ENCODE measurements at places on chromosomes 4 and X.
A peak's percentile ranks its signal among the peaks of the same experiment; 100 is the strongest.

DNA sequence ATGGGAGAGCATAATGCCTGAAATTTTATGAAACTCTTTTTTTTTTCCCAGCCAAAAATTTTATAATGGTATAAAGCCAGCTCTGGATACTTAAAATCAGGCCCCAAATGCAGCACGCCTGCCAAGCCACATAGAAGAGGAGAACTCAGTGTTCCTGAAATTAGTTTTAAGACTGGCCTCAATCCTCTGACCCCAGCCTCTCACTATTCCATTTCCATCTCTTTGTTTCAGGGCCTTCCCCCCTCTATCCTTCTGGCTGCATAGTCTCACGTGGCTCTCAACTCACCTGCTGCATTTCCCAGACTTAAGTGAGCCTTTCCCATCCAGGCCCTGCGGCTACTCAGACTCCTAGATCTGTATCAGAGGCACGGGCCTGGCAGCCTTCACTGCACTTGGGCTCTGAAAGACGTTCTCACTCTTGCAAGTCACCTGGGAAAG, 5.2 kb upstream of the CBR4 start:
- no peak for DNase-seq

DNA sequence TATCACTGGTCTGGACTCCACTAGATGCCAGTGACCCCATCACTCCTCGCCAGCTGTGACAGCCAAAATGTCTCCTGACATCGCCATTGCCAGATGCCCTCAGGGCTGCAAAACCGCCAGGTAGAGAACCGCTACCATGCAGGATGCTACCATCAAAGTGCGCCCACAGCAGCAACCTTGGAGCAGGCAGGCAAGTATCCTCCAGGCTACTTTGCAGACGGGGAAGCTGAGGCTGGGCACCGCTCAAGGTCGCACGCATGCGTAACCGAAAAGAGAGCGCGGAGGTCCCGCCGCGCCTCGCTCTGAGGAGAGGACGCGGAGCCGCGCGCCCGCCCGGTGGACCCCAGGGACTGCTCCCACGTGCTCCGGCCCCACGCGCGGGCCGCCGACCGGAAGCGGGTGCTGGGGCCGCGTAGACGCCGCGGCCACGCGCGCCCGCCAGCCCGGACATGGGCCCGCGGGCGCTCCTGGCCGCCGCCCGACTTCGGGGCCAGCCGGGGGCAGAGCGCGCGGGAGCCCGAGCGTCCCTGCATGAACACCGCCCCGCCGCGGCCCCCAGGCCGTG, at the start of gene STS:
Gene STS, plus strand, starts transcription at position 300 of the 565 bp plus-strand sequence. CDS start 105,488 bp downstream, outside the sequence.
- peak; percentile 29 for DNase-seq

- no peak for DNase-seq
Observed at GRCh38 chr4:108139089-108139488, 29.6 kb downstream of the LEF1 start.

DNA sequence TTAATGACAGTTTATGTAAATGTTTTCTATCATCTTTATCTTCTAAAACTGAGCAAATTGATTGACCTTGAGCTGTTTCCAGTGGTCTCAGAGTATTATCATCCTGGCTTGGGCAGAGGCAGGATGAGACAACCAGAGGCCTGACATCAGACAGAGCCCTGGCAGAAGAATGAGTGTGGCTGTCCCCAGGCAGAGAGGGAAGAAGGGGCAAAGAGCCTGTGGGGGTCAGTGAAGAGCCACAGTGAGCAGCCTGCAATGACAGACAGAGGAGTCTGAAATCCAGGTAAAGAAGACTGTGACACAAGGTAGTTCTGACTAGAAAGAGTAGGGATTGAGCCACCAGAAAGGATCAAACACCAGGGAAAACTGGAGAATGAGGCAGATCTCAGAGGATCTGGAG, 182.4 kb upstream of the ARSJ start:
- DNase-seq = no peak

DNA sequence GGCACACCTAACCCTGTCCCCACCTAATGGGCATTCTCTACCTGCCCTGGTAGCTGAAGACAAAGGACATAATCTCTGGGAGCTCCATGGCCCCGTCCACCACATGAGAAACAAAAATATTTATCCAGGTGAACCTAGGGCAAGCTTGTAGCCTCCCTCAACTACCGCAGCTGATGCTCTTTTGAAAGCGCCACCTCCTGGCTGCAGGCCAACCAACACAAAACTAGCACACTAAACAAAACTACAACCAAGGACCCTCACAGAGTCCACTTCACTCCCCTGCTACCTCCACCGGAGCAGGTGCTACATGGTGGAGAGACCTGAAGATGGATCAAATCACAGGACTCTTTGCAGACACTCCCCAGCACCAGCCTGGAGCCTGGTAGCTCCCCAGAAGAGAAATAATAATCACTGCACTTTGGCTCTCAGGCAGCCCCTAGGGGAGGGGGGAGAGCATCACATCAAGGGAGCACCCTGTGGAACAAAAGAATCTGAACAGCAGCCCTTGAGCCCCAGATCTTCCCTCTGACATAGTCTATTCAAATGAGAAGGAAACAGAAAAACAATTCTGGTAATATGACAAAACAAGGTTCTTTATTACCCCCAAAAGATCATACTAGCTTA, 111.3 kb upstream of the ATP8A1 start:
- no peak for DNase-seq

DNA sequence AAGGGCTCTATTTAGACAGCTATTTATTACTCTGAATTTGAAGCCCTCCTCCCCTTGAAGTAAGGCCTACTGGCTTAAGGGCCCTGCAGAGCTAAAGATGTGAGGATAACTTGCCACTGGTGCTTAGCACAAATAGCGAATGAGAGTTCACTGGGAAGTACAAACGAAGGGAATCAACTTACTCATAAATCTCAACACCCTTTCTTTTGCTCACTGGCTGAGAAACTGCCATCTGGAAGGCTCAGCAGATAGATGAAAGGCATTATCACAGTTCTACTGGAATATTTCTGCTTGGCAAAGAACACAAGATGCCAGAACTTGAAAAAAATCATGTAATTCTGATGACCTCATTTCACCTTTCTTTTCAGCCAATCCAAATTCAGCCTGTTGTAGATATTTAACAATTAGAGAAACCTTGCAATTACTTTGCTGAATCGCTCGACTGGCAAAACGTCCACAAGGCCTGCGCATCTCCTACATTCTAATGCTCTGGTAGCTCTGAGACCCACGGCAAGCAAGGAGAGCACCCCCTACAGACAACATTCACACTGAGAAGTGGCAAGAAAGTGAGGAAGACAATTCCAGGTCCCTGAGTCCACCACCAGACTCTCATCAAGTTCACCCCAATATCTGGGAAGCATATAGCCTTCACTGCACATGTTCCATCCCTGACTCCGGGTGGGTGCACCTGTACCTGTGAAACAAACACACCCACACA, 27.5 kb downstream of the TSPAN5 start:
- DNase-seq = no peak

GRCh38 chrX:148611993-148612392, 111.6 kb downstream of the AFF2 start:
- no peak for DNase-seq

- no peak for DNase-seq
Observed at GRCh38 chr4:176794151-176794550, 1.4 kb upstream of the VEGFC start.

DNA sequence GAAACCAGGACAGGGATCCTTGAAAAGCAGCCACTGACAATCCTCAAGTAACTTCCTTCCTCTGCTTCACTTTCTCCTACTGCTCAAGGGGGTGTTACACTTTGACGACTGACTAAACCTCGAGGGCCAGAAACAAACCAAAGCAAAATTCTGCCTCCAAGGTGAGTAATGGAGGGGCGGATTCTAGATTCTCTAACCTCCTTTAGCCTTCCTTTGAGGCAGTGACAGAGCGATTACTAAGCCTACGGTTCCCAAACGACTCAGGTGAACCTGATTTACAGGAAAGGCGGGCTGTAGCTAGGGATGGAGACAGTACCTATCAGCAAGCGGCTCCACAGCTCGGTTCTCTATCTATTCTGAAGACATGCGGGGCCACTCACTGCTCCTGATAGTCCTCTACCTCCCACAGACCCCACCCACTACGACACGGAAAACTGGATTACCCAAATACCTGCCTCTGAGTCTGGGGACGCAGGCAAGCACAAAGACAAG, 487 bp downstream of the TBCK start:
- DNase-seq = peak; percentile 30

GRCh38 chr4:124018383-124019317, 622.1 kb downstream of the SPRY1 start:
- DNase-seq = no peak

- no peak for DNase-seq
Observed at GRCh38 chr4:48930654-48931053, 24.1 kb upstream of the OCIAD2 start.
